NCI-H2107 (cell line): ENCODE measurements at places on chromosomes 3 and 15.

DNA sequence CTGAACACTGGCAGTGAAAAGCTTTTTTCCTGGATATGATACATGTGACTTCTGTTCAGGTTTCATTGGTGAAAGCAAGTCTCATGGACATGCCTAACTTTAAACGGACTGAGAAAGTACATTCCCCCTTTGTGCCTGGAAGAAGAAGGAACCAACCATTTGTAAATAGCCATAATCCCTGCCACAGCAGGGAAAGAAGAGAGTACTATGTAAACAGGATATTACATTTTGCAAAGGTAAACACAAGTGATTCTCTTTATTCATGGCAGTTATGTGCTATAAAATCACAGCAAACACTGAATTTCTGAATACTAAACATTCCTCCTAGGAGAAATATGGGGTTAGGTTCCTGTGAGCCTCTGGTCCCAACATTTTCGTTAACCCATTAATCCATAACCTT is 46.8 kb downstream of the PRICKLE2 start:
- no peak for DNase-seq

DNA sequence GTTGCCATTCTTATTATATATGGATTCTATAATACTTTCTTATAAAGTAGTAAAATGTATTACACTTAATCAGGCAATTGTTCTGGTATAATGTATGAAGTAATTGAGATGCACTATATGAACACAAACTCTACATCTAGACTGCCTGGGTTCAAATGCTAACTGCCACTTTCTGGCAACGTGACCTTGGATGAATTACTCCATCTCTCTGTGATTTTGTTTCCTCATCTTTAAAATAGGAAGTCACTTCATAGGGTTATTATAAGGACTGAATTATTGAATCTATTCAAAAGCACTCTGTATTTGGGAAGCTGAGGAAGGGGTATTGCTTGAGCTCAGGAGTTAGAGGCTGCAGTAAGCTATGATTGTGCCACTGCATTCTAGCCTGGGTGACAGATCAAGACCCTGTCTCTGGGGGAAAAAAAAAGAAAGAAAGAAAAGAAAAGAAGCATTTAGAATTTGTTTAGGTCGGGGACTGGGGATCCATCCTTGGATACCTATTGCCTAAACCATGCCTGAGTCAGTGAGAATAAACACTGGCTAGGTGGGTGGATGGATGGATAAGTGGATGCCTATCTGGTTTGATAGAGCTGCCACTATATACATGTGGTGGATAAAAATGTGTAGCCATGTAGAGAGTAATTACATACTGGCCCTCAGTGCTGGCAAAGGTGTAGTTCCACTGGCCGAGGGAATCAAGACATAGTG is 2.5 kb downstream of the TM4SF1 start:
- DNase-seq: no peak

GRCh38 chr3:56839784-56840715 is 38.3 kb upstream of the ARHGEF3 start:
- no peak for DNase-seq

DNA sequence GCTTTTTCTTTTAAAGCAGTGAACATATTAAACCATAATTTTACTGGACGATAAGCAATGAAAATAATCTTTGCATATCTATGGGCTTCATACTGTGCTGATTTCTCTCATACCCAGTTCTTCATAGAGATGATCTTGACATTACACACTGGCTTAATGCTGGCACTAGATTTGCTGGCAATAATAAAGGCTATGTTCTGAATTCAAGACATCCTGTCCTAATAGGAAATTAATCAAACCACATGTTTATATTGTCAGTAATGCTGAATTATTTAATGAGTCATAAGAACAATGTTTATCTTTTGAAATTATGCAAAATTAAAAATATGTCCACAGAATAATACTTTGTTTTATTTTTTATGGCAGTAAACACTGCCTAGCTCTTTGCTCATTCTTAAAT is 643.2 kb downstream of the OTOL1 start:
- DNase-seq: no peak

DNA sequence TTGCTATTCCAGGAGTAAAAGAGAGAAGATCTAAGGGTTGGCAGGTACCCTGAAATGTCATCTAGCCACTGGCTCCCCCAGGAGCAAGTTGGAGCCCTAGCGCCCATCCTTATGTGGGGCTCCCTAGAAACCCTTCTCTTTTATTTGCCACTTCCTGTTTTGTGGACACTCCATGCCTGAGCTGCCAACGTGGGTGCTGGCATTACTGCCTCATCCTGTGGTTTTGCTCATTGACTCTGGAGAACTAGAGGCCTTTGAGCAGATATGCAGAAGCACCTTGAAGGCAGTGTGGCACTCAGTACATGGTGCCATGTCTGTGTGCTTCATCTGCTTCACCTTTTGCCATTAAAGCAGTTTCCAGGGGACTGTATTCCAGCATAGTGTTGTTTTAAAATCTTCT is 8.1 kb downstream of the EDEM1 start:
- no peak for DNase-seq

DNA sequence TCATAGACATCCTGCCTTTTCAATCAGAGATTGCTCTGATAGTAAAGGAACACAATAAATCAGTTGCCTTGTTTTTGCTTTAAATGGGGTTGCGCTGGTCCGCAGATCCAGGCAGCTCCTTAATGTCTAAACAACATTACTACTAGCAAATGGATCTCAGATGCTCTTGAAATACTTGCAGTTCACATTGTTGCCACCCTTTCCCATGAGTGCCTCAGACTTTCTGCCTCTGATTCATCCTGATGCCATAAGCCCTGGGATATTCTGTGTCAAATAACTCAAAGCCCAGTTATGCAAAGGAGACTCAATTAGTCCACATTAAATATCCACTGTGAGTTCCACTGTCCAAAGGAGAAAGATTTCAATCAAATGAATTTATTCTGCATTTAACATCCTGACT is 196.7 kb downstream of the PLCH1 start:
- no peak for DNase-seq

- no peak for DNase-seq
Observed at GRCh38 chr3:294096-294495, 97.5 kb downstream of the CHL1 start.

GRCh38 chr15:67775250-67775649 is 50.1 kb upstream of the SKOR1 start:
- DNase-seq: no peak

- DNase-seq: no peak
Observed at GRCh38 chr3:11438646-11439045, 166.4 kb downstream of the ATG7 start.

GRCh38 chr3:119329551-119329950 is 35.4 kb downstream of the ARHGAP31 start:
- no peak for DNase-seq

- DNase-seq: no peak
Observed at GRCh38 chr3:16182183-16182582, 7.7 kb downstream of the GALNT15 start.

GRCh38 chr3:125353128-125353527 is 22.0 kb downstream of the ZNF148 start:
- DNase-seq: no peak

DNA sequence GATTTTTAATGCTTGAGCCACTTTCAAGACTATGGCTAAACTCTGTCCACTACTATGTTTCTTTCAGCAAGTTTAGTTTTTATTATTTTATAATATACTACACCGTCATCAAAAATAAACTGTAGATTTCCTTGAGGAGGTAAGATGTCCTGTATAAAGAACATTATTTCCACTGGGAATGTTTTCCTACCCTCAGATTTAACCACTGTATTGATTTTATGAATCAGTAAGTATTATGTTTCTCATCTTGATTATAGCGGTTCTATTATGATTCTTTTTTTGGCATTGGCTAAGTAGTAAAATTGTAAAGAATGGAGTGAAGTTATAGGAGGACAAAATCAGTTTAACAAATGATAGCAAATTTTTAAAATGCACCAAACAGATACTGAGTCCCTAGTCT is 44.4 kb downstream of the ADAM10 start:
- no peak for DNase-seq

- DNase-seq: peak; percentile 4
Observed at GRCh38 chr3:32181365-32181764, 57.1 kb upstream of the CMTM8 start.

DNA sequence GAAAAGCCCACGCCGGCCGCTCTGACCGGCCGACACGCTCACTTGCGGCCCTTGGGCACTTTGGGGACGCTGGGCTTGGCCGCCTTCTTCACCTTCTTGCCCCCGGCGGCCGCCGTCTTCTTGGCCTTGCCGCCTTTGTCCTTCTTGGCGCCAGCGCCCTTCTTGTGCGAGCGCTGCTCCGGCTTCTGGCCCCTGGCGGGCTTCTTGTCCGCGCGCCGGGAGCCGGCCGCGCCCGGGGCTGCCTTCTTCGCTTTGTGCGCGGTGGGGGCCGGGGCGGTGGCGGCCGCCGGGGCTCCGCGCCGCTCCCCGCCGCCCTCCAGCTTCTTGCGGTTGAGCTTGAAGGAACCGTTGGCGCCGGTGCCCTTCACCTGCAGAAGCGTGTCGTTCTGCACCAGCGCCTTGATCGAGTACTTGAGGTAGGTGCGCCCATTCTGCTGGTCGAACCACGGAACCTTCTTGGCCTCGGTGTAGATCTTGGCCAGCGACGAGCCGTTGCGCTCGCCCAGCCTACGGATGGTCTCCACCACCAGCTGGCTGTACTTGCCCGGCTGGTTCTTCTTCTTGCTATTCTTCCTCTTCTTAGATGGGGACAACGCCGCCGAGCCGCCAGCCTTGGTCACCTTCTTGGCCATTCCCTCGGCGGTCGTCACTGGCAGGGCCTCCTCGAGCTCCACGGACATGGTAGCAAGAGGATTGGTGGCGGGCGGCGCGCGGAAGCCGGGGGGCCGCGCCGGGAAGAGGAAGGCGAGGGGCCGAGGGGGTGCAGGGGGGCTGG is 36.7 kb downstream of the HMCES start:
- no peak for DNase-seq

DNA sequence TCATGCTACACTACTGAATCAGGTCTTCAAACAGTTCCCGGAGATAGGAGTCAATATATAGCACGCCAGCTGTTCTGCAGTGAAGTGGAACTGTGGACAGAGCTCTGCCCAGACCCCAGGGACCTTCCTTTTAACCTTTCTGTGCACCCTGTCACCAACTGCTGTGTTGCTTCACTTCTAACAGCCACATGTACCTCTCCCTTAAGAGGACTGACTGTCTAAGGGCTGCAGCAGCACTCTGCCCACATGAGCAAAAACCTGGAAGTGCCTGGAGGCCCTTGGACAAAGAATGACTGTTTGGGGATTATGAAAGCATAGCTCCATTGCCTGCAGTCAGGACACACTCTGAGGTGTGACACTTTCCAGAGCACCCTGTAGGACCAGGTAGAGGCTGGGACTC is 88.3 kb upstream of the CTNNB1 start:
- no peak for DNase-seq

DNA sequence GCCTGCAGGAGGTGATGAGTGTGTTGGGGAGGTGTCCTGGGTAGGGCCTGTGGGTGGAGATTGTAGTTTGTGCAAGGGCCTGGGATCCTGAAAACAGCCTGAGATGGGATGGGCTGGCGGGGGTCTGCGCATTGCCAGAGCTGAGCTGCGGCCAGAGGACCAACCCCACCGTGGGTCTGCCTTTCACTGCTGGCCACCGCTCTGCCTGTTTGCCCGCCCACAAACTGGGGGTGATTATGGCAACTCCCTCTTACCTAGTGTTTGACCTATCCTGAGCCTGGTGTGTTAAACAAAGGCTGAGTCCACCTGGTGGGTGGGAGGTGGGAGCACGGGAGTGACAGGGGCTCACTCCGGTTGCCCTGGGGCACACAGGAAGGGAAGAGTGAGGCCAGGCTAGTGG is 9.8 kb downstream of the ABTB1 start:
- no peak for DNase-seq

GRCh38 chr15:78110096-78110495 is 17.7 kb downstream of the SH2D7 start:
- DNase-seq: no peak
